ENCODE measurements at places on chromosomes 5 and 9.

DNA sequence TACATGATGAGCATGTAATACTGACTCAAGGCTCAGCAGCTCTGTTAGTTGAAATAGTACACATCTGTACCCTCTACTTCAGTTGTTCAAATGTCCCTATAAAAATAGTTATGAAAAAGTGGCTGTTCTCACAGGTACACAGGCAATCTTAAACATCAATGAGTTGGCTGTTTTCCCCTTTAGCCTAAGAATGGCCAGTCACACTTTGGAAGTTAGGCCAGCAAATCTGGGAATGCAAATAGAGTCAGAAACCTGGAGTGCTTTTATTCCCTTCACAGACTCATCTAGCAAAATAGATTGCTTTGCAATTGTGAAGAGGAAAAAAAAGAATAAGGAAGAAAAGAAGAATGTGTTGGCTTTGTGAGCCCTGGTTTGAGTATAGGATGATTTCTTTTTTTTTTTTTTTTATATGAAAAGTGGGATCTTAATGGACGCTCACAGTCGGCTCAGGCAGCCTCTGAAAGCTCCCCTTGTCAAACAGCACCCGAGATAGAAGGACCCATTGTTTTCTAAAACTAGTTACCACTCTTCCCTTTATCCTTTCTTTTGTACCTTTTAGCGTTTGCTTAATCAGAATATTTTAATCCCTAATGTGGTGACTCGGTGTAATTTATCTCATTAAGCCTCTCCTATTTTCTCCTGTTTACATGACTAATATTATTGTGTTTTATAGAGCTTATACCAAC lies 27.9 kb upstream of the TLE1 start:
- no peak for DNase-seq

DNA sequence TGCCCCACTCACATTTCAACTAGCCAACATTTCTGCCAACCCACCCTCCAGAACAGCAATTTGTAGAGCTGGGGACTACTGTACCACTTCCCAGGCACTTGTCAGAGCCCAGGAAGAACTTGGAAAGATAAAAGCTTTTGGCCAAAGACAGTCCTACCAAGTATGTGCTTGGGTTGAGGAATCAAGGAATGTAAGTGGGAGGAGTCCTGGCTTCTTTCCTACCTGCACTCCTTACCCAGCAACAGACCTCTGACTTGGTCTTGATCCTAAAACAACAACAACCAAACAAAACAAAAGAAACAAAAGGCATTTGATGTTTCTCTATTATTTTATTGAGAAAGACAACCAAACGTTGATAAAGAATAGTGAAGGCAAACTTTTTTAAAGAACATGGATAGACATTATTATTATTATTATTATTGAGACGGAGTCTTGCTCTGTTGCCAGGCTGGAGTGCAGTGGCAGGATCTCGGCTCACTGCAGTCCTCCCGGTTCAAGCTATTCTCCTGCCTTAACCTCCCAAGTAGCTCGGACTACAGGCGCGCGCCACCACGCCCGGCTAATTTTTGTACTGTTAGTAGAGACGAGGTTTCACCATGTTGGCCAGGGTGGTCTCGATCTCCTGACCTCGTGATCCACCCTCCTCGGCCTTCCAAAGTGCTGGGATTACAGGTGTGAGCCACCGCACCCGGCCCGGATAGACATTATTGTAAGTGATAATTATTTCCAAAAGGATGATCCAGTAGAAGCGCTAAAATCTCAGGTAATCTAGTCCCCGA lies 33.5 kb downstream of the ANXA2R start:
- no peak for DNase-seq

GRCh38 chr9:20242510-20243189 lies 379.6 kb downstream of the MLLT3 start:
- no peak for DNase-seq

DNA sequence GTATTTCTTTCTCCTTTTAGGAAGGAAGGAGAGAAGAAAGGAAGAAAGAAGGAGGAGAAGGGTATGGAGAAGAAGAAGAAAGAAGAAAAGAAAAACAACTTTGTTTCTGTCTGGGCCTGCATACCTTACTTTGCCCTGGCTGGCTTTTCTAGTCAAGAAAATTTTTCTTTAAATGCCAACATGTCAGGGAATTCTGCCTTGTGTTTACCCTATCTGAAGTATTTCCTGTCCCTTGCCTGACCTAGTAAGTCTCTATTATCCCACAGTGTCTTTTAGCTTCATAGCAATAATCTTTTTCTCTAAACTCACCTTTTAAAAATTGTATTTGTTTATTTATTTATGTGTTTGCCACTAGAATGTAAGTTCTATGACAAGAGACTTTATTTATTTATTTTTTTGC lies 1864.1 kb downstream of the EFNA5 start:
- no peak for DNase-seq

DNA sequence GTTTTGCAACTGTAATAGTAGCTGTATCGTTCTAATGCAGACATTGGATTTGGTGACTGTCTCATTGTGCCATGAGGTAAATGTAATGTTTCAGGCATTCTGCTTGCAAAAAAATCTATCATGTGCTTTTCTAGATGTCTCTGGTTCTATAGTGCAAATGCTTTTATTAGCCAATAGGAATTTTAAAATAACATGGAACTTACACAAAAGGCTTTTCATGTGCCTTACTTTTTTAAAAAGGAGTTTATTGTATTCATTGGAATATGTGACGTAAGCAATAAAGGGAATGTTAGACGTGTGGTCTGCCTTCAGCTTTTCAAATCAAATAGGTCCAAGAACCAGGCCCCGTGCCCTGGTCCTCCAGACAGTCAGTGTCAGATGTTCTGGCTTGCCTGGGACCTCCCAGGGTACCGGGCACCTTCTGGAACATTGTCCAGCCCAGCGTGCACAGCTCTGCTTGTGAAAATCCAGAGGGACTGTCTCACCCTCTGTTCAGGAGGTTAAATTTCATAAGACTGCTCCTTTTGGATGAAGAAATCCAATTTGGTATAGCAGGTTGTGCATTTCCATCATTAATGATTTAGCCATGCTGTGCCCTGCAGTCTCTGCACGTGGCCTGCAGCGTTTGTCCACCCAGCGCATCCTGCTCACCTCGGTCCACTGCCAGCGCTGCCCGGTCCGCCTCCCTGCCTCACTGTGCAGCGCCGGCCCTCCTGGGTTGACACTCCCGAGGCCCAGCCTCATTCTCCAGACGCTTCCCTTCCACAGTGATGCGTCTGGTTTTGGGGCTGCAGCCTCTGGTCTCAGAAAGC lies 6.6 kb upstream of the AHRR start:
- DNase-seq, result no peak

- no peak for DNase-seq
Measured at GRCh38 chr5:149969181-149969930, 8.8 kb downstream of the SLC26A2 start.

- DNase-seq, result no peak
Measured at GRCh38 chr5:154118893-154119336, 71.6 kb upstream of the GALNT10 start.

DNA sequence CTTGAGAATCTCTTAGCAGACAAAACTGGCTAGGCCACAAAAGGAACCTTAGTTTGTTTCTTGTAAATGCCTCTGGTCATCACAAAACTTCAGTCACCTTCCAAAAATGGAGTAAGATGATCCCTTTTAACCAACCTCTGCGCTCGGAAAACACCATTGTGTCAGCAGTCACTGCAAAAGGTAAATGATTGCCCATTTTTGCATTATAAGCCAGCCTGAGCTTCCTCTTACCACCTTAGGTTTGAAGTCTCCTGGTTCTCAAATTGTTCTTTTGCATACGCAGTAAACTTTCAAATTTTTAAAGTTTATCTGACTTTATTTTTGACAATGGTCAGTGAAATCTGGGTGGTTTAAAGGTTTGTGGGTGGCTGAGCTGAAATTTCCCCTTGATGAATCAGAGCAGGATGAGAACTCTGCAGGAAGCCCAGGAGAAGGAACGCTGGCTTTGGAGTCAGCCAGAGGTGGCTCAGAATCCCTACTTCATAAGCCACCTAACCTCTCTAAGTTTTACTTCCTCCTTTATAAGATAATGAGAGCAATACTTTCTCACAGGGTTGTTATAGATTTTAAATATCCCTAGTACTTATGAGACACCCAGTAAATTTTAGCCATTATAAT lies 131.4 kb downstream of the MED10 start:
- no peak for DNase-seq

GRCh38 chr5:148186248-148187003 lies 16.4 kb upstream of the SPINK6 start:
- DNase-seq, result no peak

GRCh38 chr5:6950860-6951259 lies 237.6 kb downstream of the TENT4A start:
- DNase-seq, result no peak

DNA sequence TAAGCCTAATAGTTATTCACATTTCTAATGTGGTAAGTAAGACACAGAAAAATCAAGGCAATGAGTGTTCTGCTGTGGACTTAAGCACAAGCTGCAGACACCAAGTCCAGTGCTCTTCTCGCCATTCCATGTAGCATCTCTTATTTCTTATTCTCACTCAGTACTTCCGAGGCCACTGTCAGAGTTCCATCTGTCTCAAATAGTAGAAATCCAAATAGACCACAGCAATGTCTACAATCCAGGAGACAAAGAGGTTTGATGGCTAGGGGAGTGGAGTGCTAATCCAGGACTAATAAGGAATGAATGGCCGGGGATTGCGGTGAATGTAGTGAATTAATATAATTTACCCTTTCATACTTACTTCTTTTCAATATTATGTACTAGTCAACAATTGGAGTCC lies 147.3 kb downstream of the FBXL7 start:
- DNase-seq, result no peak

DNA sequence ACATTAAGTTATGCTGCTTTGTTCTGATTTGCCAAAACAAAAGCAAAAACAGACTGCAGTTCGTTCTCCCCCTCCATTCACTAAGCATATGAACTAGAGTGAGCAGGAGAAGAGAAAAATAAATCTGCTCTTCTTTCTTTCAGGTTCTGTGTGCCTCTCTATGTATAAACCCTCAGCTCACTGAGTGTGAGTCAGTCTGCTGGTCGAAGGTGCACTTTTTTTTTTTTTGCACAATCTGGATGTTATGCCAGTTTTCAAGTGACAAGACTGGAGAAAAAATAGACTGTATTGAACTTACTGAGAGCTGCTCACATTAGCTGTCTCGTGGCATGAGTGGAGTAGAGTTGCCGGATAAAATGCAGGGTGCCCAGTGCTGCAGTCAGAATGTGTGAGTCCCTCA lies 244.6 kb upstream of the ATP10B start:
- DNase-seq, result no peak

DNA sequence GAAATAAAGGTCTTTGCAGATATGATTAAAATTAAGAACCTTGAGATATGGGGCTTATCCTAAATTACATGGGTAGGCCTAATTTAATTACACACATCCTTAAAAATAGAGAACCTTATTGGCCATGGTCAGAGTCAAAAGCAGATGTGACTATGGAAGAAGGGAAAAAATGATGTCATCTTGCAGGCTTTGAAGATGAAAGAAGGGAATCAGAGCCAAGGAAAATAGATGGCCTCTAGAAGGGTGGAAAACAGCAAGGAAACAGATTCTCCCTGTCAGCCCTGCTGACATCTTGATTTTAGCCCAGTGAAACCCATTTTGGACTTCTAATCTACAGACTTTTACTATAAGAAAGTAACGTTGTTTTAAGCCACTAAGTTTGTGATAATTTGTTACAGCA lies 37.6 kb upstream of the KCNN2 start:
- DNase-seq, result no peak

DNA sequence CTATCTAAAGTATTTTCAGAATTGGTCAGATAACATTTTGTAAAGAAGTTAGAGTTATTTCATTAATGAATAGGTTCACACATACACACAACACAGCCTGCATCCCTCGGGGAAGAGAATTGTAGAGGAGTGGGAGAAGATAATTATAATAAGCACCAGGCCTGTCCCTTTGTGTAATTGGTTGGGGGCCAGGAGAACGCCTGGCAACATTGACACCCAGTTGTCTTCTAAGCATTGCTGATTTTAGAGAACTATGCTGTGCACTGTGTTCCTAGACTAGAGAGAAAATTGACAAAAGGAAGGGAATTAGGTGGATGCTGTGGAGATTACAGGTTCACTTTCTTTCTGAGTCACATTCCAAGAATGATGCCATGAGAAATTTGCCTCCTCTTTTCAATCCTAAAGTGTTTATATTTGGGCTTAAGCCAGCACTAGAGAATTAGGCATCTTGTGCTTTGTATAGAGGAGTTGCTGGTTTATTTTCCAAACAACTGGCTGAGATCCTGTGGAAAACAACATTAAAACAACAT lies 247.6 kb downstream of the COX7C start:
- DNase-seq, result no peak

DNA sequence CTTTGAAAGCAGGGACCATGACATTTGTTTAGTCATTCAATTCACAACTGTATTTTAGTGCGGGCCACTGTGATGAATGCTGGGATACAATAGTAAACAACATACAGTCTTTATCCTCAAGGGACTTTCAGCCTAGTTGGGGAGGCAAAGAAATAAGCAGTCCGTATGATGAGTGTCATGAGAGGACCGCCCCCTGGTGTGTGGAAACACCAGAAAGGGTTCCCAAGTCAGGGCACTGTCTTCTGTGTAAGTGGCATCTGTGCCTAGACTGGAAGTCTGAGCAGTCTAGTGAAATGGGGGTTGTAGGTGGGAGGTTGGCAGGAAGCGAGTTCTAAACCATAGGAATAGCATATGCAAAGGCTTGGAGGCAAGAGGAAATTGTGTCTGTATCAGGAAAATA lies 6.8 kb downstream of the C9orf43 start:
- DNase-seq, result no peak

DNA sequence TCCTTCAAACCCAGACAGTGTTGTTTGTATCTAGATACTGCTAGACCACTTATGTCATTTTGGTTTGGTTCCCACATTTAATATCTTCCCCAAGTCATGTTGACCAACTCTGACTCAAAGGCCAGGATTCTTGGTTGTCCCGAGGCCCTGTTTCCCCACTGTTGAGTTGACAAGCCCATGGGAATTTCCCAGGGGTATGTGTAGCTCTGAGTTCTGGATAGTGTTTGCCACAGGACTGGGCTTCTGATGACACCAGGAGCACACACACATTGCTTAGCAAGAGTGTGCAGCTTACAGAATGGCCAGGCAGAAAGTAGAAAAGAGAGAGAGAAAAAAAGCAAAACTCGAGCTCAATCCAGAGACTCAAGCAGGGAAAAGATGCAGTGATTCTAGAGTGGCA lies 214.4 kb downstream of the NXNL2 start:
- DNase-seq, result no peak

GRCh38 chr9:131237291-131237690 lies 39.0 kb downstream of the FAM78A start:
- DNase-seq, result no peak

DNA sequence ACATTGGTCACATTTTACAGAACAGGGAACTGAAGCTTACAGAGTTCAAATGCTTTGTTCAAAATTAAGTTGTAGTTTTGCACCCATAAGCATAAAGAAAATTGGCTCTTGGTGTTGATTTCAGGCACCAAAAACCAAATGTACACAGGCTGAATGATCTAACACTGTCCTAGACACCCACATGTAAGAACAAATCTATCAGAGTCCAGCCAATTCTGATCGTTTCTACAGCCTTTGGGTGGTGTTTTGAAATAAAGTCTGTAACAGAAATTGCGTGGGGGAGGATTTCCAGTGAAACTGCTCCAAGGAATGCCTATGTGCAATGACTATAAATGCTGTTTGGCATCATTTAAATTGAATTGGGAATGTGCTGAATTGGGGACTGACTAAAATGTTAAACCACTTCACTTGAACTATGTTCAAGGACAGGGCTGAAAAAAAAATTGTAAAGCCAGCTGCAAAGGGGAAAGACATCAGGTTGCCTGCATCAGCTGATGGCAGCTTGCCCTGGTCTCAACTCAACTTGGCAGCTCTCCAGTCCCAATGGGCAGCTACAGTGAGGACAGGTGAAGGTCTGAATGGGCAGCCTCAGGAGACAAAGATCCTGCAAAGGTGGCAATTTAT lies 92.2 kb upstream of the TRPC7 start:
- DNase-seq, result no peak

- DNase-seq, result peak; percentile 34
Measured at GRCh38 chr5:157189223-157189622, 8.6 kb downstream of the ITK start.

All from activated T-helper 9 cell treated with anti-CD3 and anti-CD28 coated beads, Interleukin-2, amount 50 U/mL, for 16 hours (primary cell).